ENCODE measurements at places on chromosomes 5 and 9. TPM values are rescaled to one million over a fixed set of nuclear protein-coding genes. Genes with fewer than 3 reads are reported as not detected.
A peak's percentile ranks its signal among the peaks of the same experiment; 100 is the strongest.

DNA sequence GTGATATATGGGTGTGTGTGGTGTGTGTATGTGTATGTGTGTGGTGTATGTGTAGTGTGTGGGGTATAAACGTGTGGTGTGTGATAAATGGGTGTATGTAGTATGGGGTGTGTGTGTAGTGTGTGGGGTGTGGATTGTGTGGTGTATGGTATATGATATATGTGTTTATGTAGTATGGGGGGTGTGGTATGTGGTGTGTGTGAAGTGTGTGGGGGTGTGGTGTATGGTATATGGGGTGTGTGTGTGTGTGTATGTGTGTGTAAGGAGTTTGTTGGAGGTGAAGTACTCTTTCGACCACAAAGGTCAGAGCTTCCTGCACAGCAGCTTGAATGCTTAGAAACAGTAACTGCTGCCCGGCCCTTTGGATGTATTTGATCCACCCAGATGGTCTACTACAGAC is 145.2 kb upstream of the IQGAP2 start:
- H3K27me3 ChIP-seq: no peaks in the 10 kb centered on the region
- H3K4me3 ChIP-seq: no peak overlapping the region
- H3K27ac ChIP-seq: no peak overlapping the region

DNA sequence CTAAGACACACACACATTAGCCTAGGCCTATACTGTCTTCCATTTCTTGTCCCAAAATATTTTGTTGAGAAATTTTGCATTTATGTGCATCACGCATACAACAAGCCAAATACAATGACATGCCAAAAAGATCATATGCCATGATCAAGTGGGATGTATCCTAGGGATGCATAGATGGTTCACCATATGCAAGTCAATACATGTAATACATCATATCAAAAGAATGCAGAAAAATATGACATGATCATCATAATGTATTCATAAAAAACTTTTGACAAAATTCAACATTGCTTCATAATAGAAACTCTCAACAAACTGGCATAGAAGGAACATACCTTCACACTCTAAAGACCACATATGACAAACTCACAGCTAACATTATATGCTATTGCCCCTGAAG is 5.8 kb upstream of the FAM81B start:
- no peaks in the 10 kb centered on the region for H3K36me3 ChIP-seq
- no peak overlapping the region for H3K4me3 ChIP-seq
- no peak for DNase-seq
- no peaks in the 10 kb centered on the region for H3K27me3 ChIP-seq
- no peak overlapping the region for H3K27ac ChIP-seq

Gene GAS1
- 5.9 TPM for polyA plus RNA-seq

GRCh38 chr5:143200781-143201398 is 202.6 kb downstream of the NR3C1 start:
- DNase-seq: peak; percentile 72
- no peak overlapping the region for H3K4me3 ChIP-seq
- H3K27ac ChIP-seq: peak overlapping the region; percentile 45
- H3K27me3 ChIP-seq: no peaks in the 10 kb centered on the region
- H3K36me3 ChIP-seq: no peaks in the 10 kb centered on the region

Gene SLC6A3
- 0.06 TPM for polyA plus RNA-seq

DNA sequence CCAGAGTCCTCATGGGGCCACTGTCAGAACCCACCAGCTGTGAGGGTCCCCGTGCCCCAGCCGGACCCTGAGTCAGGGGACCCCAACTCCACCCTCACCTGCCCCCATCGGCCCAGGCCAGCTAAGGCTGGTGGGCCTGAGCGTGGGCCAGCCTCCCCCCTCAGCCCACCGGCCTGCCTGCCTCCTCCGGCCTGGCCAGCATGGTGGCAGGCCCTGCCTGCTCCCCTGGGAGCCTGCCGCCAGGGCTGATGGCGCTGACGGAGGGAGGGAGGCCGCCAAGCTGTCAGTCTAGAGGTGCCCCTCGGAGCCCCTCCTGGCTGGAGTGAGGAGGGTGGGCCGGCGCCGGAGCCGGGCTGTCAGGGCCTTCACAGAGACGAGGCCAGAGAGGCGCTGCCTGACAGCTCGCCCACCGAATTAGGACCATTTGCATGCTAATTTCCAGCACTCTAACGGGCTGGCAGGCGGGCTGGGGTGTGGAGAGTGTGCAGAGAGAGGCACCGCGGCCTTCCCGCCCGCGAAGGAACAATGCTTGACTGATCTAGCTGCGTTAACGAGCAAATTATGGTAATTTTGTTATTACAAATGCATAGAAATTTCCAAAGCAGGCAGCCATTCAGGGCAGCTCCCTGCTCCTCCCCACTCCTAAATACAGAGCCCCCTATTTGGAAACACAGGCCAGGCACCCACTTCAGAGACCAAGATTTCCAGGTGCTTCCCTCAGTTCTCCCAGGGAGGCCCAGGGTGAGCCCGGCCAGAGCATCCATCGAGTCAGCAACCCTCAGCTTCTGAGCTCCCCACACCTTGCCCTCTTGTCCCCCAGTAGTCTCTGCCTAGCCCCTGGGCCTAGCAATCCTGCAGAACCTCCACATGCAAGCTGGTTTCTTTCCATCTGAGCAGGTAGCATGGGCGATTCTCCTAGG is 169.3 kb downstream of the PAX5 start:
- no peak overlapping the region for H3K4me3 ChIP-seq
- no peak overlapping the region for H3K27ac ChIP-seq
- H3K27me3 ChIP-seq: peaks cover 5% of the 10 kb centered on the region
- no peaks in the 10 kb centered on the region for H3K36me3 ChIP-seq

DNA sequence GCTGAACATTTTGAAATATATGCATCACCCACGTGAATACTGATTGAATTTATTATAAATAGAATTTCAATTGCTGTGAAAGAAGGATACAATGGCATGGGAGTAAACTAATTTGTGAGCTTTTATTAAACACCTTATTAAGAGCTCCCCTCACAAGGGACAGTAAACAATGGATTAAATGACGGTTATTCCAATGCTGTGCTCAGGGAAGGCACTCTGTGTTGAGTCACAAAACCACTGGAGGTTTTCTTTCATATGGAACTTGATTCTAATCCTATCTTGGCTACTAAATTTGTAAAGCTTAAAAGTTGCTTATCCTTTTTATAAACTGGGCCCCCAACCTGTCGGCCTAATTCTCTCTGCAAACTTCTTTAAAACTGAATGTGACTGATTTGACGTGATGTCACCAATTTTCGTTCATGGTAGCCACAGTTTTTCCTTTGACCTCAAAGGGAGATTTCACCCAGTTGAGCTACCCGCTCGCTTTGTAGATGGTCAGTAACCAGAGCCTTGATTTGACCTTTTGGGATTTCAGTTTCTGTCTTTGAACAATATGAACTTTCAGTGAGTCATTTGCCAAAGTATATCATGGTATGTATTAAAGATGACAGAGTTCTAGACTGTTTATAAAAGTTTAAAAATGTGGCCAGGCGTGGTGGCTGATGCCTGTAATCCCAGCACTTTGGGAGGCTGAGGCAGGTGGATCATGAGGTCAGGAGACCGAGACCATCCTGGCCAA is 61.3 kb upstream of the PIK3R1 start:
- H3K4me3 ChIP-seq: no peak overlapping the region
- no peaks in the 10 kb centered on the region for H3K27me3 ChIP-seq
- no peak overlapping the region for H3K27ac ChIP-seq
- DNase-seq: no peak
- no peaks in the 10 kb centered on the region for H3K36me3 ChIP-seq

Gene CDH9
- polyA plus RNA-seq: not detected

GRCh38 chr5:10701567-10702039 is 59.4 kb downstream of the DAP start:
- H3K27ac ChIP-seq: peak overlapping the region; percentile 9
- no peaks in the 10 kb centered on the region for H3K36me3 ChIP-seq
- no peak for DNase-seq

Gene TRPM6
- 0.08 TPM for polyA plus RNA-seq

GRCh38 chr9:100555471-100555870 is 22.4 kb upstream of the CAVIN4 start:
- H3K27me3 ChIP-seq: no peaks in the 10 kb centered on the region
- no peak for DNase-seq
- no peak overlapping the region for H3K27ac ChIP-seq
- no peak overlapping the region for H3K4me3 ChIP-seq

- no peaks in the 10 kb centered on the region for H3K36me3 ChIP-seq
- H3K4me1 ChIP-seq: peaks cover 15% of the 10 kb centered on the region
- no peak overlapping the region for H3K4me3 ChIP-seq
- no peak for DNase-seq
Measured at GRCh38 chr5:80146046-80146445, 109.8 kb downstream of the SERINC5 start.

DNA sequence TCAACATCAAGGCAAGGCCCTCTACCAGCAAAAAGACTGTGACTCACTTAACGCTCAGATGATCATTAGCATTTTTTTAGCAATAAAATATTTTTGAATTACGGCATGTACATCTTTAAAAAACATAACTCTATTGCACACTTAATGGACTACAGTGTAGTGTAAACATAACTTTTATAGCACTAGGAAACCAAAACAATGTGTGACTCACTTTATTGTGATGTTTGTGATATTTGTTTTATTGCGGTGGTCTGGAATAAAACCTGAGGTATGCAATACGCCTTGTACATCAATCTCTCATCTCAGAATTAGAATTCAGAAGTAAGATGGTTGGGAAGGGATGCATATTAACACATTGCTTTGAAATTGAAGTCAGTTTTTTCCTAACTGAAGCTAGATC is 106.9 kb upstream of the PTCH1 start:
- no peak for DNase-seq
- peaks cover 6% of the 10 kb centered on the region for H3K4me1 ChIP-seq
- no peak overlapping the region for H3K27ac ChIP-seq

- no peak overlapping the region for H3K27ac ChIP-seq
- no peaks in the 10 kb centered on the region for H3K27me3 ChIP-seq
- DNase-seq: peak; percentile 41
- no peak overlapping the region for H3K4me3 ChIP-seq
- peaks cover 12% of the 10 kb centered on the region for H3K4me1 ChIP-seq
Measured at GRCh38 chr5:180172447-180173197, 36.4 kb downstream of the RASGEF1C start.

Gene EQTN
- not detected for polyA plus RNA-seq

Gene NR4A3
- 17.5 TPM for polyA plus RNA-seq

DNA sequence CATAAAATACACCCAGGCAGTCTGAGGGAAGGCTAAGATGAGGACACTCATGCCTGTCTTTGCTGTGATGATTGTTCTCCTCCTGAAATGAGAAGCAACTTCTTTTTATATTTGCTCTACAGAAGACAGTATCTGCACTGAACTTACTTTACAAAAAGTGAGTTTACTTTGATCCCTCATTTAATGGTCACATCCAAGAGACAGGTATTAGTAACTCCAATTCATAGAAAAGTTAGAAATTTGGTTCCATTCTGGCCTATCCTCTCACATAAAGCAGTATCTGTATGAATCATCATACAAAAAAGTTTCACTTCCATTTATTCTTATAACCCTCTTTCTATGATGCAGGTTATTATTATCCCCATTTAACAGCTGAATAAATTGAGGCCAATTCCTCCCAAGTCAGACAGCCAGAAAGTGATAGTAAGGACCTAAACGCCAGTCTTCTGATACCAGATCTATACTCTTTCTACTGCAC is 15.2 kb downstream of the TSTD2 start:
- H3K36me3 ChIP-seq: peaks cover 53% of the 10 kb centered on the region
- H3K27me3 ChIP-seq: no peaks in the 10 kb centered on the region
- H3K4me3 ChIP-seq: no peak overlapping the region
- DNase-seq: no peak
- H3K27ac ChIP-seq: no peak overlapping the region

GRCh38 chr9:133716564-133717112 is 21.5 kb downstream of the SARDH start:
- peaks cover 10% of the 10 kb centered on the region for H3K4me1 ChIP-seq
- H3K4me3 ChIP-seq: no peak overlapping the region
- H3K36me3 ChIP-seq: no peaks in the 10 kb centered on the region
- peak; percentile 77 for DNase-seq
- peaks cover 6% of the 10 kb centered on the region for H3K27me3 ChIP-seq

GRCh38 chr9:134168757-134169550 is 4.6 kb upstream of the RNU6ATAC start:
- H3K27me3 ChIP-seq: no peaks in the 10 kb centered on the region
- H3K4me3 ChIP-seq: no peak overlapping the region
- no peak for DNase-seq

GRCh38 chr9:89204801-89205200 is 26.2 kb upstream of the SHC3 start:
- DNase-seq: no peak
- no peaks in the 10 kb centered on the region for H3K27me3 ChIP-seq
- no peak overlapping the region for H3K27ac ChIP-seq
- H3K4me1 ChIP-seq: no peaks in the 10 kb centered on the region

DNA sequence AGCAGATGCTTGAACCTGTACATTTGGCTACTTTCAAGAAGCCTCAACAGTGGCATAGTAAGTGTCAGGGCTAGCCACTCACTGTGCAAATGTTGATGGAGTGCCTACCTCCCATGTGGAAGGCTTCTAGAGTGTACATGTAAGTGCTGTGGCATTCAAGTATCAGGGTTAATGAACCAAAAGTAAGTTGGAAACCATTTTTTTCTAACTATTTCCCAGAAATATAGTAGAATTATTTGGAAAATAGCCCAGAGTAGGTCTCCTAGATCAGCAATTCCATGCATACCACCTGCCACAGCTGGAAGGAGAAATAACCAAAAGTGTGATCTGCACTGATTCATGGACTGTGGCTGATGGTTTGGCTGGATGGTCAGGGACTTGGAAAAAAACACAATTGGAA is 53.3 kb downstream of the FOXD1 start:
- no peak overlapping the region for H3K4me3 ChIP-seq
- H3K27ac ChIP-seq: no peak overlapping the region
- peaks cover 14% of the 10 kb centered on the region for H3K27me3 ChIP-seq
- no peaks in the 10 kb centered on the region for H3K36me3 ChIP-seq
- no peaks in the 10 kb centered on the region for H3K4me1 ChIP-seq

DNA sequence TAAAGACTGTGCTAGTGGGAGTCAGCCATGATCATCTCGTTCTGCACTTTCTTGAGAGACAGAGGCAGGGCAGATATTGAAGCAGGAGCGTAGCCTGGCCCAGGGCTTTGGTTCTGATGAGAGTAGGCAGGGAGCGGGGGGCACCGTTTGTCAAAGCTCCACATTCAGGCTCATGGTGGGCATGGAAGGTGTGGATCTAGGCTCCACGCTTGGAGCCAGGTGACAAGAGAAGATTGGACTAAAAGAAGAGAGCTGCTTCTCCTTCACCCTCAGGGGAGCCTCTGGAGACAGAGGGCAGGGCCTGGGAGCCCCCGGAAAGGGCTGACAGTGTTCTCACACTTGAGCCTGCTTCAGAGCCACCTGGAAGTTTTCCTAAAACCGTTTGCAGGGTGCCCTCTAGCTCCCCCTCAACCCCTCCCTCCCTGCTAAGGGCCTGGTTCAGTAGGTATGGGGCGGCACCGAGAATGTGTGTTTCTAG is 24.7 kb upstream of the FCN2 start:
- H3K36me3 ChIP-seq: no peaks in the 10 kb centered on the region
- H3K4me3 ChIP-seq: no peak overlapping the region
- H3K27ac ChIP-seq: no peak overlapping the region

Gene SLC31A2
- polyA plus RNA-seq: 9.6 TPM

DNA sequence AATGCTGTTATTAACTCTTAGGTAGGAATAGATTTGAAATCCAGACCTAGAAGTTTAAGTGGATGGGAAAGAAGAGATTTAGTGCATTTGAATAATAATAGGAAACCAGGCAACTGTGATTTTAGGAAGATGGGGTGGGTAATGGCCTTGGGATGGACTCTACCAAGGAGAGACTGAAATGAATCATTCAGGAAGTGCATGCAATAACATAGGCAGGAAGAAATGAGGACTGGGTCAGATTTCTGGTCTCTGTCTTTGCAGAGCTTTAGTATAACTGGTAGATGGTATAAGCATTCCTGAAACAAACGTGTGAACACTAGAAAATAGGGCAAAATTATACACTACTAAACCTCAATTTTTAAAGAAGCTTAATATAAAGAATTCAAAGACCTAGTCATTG is 274.4 kb upstream of the CLINT1 start:
- H3K36me3 ChIP-seq: no peaks in the 10 kb centered on the region
- DNase-seq: no peak
- H3K4me1 ChIP-seq: no peaks in the 10 kb centered on the region
- H3K27ac ChIP-seq: no peak overlapping the region

Gene SLC36A2
- 0.03 TPM for polyA plus RNA-seq

Gene STPG3
- not detected for polyA plus RNA-seq
